AG04450 (cell line): ENCODE measurements at places on chromosomes 7 and 10. TPM values are rescaled to one million over a fixed set of nuclear protein-coding genes. Genes with fewer than 3 reads are reported as not detected.

FGFBP3 gene
- 0.17 and 0.22 TPM in 2 replicates for polyA plus RNA-seq

SH2B2 gene
- polyA plus RNA-seq, result 0.52 and 0.89 TPM in 2 replicates

TSPAN33 gene
- polyA plus RNA-seq, result 0.73 and 0.88 TPM in 2 replicates

CFAP58 gene
- polyA plus RNA-seq, result 0.35 and 0.51 TPM in 2 replicates

MMD2 gene
- not detected in 2 replicates for polyA plus RNA-seq

DKK1 gene
- polyA plus RNA-seq, result 21.9 and 35.2 TPM in 2 replicates

DNA sequence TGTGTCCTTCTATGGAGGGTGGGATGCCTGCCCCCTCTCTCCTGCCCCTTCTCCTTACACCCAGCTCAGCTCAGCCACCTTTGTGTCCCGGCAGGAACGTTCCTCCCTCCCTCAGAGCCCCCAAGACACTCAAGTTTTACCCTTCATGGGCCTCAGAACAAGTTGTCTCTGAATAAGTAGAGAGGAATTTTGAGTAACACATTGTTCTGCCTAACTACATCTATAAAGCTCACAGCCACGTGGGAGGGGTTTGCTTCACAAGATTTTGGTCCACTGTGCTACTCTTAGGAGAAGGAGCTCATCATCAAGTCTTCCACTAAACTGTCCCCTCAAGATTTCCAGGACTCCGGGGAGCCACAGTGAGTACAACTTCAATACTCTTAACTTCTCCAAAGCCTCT lies 51.6 kb upstream of the ZNF32 start:
- no peak for DNase-seq

- DNase-seq, result no peak
Measured at GRCh38 chr10:93097386-93097785, 23.7 kb downstream of the CYP26A1 start.

DNA sequence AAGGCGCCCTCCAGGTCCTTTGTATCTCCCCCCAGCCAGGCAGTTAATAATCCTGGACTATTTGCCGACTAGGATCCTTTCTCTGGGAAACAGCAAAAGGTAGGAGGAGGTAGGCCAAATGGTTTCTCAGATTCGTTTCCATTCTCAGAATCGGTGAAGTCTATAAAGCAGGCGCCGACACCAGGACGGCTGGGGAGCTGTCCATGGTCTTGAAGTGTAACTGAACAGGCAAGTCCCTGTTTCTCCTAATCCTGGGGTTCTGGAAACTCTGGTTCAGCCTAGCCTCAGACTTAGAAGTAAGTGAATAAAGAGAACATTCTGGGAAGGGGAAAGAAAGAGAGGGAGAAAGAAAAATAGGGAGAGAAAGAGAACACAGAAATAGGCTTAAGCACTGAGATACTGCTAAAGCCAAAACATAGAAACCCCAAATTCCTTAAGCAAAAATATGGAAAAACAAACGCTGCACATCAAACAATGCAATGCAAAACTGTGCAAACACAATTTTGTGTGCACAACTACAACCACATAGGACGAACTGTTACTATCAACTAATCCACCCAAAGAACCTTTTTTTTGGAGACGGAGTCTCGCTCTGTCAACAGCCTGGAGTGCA lies 11.1 kb upstream of the INA start:
- DNase-seq, result no peak

DNA sequence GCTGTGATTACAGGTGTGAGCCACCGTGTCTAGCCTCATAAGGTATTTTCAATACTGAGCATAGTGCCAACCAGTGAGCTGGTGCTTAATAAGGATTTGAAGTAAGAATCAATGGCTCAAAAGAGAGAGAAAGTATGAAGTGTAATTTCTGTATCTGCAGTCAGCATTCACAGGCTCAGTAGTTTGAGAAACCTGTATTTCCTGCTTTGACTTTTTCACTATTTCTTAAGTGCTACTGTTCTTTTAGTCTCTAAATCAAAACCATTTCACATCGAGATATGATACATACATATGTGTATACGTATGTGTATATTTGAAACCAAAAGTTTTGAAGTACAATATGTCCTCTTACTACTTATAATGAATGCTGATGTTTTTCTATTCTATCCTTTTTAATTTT lies 189.9 kb downstream of the PPP1R9A start:
- DNase-seq, result no peak

- no peak for DNase-seq
Measured at GRCh38 chr10:78651287-78651686, 417.5 kb upstream of the ZMIZ1 start.
